Neural progenitor cell (in vitro differentiated cells): ENCODE measurements at places on chromosomes 5 and 9. TPM values are rescaled to one million over a fixed set of nuclear protein-coding genes. Genes with fewer than 3 reads are reported as not detected.

- no peak for DNase-seq
These were observed 228.0 kb downstream of the SNX18 start for GRCh38 chr5:54745599-54745998.

- DNase-seq = peak; percentile 29
These were observed 12.4 kb downstream of the SLC36A1 start for GRCh38 chr5:151459680-151460324.

DNA sequence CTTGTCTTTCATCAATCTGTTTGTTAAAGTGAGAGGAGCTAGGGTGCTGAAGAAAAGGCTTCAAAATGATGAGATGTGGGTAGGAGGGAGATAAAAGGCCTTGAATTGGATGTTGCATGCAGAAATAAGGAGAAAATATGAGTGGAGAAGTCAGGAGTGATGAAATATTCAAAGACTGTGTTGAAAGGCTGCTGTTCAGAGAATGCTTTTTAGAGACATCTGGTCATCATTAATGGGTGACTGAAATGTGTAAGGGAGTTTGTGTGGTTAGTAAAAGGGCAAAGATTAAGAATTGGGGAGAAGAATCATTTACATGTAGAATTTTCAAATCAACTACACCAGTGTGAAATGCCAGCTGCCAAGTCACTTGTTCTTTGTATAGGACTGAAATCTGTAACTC lies 383.9 kb downstream of the MAT2B start:
- DNase-seq = no peak

- peak; percentile 17 for DNase-seq
These were observed 708 bp upstream of the CSNK1G3 start for GRCh38 chr5:123511290-123511647.

Gene HNRNPK
- 1,112 and 1,406 TPM in 2 replicates for total RNA-seq

Gene TUSC1
- 2.1 and 3.2 TPM in 2 replicates for total RNA-seq

Gene PKD2L2
- not detected in 2 replicates for total RNA-seq

Gene TLX3
- total RNA-seq = not detected in 2 replicates

Gene FOXD4L4
- 0.15 TPM in 1 of 2 replicates, not detected in the other for total RNA-seq
